NT2/D1 (cell line): ENCODE measurements at places on chromosomes 7 and 10.

- DNase-seq: no peak
Measured at GRCh38 chr7:101943889-101944600, 126.6 kb downstream of the CUX1 start.

DNA sequence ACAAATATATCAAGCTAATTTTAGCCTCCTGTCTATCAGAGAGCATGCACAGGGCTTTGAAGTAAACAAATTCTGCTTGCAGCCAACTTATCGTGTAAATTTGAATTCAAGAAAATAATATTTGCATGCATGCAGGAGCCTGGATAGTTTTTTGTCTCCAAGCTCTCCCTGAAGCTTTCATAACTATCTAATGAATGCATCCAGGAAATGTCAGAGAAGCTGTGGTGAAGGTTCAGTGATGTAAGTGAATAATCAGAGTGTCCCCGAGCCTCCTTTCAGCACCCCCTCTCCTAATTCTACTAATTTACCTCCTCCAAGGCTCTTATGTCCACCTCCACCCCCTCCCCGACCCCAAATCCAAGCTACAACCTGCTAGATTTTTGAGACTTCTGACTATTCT is 172.0 kb upstream of the ZNF32 start:
- DNase-seq: no peak

DNA sequence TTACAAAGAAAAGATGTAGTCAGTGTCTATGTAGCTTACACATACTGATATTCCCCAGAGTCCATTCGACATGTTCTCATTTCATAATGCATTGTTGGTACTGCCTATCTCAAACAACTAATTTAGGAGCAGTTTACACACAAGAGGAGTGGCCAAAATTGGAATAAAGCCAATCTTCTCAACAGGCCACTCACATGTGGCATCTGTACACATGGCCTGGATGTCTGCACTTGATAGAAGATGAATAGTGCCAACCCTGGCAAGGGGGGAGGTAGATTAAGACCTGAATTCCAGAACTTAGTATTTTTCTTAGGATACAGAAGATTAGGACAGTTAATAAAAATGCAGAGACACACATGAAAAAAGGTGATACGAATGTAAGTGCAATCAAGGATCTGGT is 125.3 kb upstream of the STARD3NL start:
- no peak for DNase-seq

DNA sequence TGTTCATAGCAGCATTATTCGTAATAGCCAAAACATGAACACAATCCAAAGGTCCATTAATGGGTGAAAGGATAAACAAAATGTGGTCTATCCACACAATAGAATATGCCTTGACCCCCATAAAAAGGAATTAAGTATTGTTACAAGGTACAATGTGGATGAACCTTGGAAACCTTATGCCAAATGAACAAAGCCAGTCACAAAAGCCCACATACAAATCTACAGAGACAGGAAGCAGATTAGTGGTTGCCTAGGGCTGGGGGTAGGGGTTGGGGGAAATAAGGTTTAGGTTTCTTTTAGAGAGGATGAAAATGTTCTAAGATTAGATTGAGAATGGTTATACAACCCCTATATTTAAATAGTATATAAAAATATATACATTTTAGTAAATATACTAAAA is 34.8 kb downstream of the PIP4K2A start:
- DNase-seq: no peak

DNA sequence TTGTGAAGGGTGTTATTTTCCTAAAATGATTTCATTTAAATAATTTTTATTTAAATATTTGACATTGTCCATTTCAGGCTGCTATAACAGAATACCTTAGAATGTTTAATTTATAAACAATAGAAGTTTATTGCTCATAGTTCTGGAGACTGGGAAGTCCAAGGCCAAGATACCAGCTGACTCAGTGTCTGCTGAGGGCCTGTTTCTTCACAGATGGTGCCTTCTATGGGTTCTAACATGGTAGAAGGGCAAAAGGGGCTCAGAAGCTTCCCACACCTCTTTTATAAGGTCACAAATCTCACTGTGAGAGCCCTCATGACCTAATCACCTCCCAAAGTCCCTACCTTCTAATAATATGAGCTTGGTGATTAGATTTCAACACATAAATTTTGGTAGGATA is 50.7 kb downstream of the MTURN start:
- no peak for DNase-seq

DNA sequence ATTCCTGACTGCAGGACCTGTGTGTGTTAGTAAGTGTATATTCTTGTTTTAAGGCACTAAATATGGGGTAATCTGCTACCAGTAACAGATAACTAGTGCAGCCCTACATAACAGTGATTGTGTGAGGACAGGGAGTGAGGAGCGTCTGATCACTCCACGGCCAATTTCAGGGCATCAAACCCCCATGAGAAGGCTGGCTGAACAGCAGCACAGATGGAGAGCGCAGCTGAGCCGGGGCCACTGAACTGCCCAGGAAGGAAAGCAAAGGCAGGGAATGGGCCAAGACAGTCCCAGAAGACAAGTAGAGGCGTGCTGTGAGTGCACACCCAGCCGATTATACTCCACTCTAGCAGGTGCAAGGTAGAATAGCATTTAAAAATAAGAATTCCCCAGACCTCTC is 157.1 kb upstream of the CHST15 start:
- no peak for DNase-seq
